ENCODE measurements at places on chromosomes 5 and 9.

GRCh38 chr9:31210978-31211570 is 1173.4 kb upstream of the ACO1 start:
- DNase-seq, result no peak

GRCh38 chr5:139926797-139927503 is 116.1 kb downstream of the NRG2 start:
- no peak for DNase-seq

DNA sequence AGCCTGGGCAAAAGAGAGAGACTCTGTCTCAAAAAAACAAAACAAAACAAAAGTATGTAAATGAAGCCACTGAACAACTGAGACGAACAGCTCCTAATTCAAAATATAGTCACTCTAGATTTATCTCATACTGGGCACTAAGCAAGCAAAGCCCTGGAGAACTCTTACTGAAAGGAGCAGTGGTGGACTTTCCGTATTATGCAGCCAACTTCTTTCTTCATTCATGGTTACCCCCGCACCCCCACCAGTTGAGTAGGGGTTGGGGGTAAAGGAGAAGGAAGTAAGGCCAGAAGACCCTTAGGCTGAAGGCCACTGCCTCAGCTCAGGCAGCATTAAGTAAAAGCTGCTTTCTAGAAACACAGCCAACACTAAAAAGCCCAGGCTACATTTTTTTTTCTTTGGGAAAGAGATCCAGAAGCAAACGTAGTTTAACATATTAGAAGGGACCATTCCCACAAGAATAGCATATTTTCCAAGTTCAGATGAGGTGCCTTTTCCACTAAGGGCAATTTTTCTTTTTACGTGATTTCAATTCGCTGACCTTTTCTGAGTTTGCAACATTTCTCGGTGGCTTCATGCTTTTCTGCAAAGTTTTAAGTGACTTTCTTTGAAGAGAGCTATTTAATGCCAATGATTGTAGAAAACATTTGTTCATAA is 55.3 kb downstream of the MAPKAP1 start:
- DNase-seq, result no peak

DNA sequence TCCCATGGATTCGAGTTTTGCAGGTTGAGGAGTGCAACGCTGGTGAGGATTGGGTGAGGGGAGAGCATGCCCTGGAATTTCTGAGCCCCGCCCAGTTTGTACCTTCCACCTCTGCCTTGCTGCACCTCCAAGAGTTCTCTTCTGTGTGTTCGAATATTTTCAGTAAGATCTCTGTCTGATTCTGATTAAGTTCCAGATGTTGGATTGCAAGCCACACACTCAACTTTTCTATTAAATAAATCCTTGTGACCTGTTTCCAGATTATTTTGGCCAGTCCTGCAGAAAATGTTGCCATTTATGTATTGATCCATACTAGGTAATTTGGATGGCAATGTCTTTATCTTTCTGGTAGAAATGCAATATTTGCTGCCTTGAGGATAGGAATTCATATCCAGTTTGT is 54.1 kb downstream of the IL31RA start:
- DNase-seq, result no peak
